ENCODE measurements at places on chromosomes 7 and 10. TPM values are rescaled to one million over a fixed set of nuclear protein-coding genes. Genes with fewer than 3 reads are reported as not detected.

GRCh38 chr10:62694537-62695126 is 109.9 kb upstream of the ADO start:
- no peak for DNase-seq

- DNase-seq = no peak
Measured at GRCh38 chr7:157726764-157727163, 390.0 kb downstream of the DNAJB6 start.

DNA sequence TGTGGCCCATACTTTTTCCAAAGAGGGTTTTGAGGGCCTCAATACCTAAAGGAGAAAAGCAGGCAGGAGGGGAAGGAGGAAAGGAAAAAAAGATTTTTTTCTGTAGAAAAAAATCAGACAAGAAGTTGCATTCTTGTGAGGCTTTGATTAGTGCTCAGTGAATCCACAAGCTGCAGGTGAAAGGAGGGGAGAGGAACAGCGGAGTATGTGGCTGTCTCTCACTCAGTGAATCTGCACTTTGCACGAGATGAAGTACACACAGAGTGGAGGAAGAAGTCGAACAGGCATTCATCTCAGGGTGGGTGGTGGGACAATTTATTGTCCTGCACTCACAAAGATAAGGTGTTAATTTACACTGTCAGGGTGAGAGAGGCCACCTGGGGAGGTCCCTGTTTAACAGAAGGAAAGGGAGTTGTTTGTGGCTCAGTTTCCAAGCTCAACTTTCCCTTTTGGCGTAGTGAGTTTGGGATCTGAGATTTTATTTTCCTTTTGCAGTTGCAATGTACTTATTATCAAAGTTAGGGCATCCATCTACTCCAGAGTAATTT is 49.0 kb upstream of the VIPR2 start:
- no peak for DNase-seq

- DNase-seq = no peak
Measured at GRCh38 chr7:122143376-122143750, 686 bp downstream of the AASS start.

GRCh38 chr10:132511121-132512051 is 26.2 kb upstream of the INPP5A start:
- no peak for DNase-seq

The CALML3 gene
- not detected for total RNA-seq

The MET gene
- total RNA-seq = 15.3 TPM

DNA sequence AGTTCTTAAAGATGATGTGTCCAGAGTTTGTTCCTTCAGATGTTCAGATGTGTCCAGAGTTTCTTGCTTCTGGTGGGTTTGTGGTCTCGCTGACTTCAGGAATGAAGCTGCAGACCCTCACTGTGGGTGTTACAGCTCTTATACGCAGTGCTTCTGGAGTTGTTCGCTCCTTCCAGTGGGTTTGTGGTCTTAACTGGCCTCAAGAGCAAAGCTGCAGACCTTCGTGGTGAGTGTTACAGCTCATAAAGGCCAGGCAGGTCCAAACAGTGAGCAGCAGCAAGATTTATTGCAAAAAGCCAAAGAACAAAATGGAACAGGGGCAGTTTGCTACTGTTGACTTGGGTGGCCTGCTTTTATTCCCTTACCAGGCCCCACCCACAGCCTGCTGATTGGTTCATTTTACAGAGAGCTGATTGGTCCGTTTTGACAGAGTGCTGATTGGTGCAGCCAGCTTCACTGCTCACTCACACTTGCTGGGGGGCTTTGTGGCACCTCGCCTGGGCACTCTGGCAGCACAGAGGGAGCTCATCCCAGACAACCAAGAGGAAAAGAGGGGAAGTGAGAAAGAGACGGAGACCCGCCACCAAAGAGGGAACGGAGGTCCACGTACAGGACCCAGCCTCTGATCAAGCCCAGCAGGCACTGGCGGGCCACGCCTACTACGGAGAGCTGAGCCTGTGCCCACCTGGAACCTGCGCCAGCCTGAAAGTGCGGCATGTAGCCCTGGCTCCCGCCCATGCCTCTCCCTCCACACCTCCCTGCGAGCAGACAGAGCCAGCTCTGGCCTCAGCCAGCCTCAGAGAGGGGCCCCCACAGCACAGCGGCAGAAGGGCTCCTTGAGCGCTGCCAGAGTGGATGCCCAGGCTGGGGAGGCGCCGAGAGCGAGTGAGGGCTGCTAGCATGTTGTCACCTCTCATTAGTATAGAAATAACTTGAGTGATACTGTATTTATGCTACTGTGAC is 55.8 kb upstream of the SEMA3C start:
- no peak for DNase-seq

DNA sequence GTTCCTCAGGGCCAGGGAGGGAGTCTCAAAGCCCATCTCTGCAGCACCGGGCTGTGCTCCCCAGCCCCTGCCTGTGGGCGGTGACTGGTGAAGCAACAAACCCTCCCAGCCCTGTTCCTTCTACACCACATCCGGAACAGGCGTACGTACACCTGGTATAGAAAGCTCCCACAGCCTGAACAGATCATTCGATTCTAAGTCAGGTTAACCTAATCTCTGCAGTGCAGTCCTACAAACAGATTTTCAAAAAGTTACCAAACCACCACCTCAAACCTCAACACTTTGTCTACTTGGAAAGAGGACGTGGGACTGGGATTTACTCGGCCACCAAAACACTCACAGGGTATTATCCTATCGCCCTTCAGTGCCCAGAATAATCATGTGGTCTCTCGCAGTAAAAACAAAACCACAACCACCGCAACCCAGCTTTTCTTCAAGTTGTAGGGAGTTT is 238.4 kb downstream of the DIP2C start:
- DNase-seq = no peak

Measured in spinal cord (tissue), 10 donors.